ENCODE measurements at places on chromosomes 1 and 21.
A peak's percentile ranks its signal among the peaks of the same experiment; 100 is the strongest.

DNA sequence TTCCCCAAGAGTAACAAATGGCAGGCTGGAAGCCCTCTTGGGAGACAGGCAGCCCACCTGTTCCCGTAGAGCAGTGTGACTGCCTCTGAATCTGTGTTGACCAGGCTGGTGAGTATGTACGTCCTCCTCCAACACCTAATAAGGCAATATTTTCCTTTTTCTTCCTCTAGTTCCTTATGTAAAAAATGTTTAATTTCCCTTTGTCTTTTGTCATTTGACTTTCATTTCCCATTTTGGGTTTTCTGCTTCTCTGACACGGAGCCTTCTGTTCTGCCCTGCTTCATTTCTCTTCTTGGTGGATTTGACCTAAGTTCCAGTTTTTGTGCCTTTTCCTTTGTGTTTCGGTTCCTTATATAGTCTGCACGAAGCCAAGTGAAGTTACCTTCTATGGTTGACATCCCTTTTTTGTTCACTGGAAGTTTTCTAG, 65.8 kb upstream of the ATF3 start:
- no peak for DNase-seq

GRCh38 chr1:64901663-64902062, 64.7 kb downstream of the JAK1 start:
- DNase-seq, result no peak

DNA sequence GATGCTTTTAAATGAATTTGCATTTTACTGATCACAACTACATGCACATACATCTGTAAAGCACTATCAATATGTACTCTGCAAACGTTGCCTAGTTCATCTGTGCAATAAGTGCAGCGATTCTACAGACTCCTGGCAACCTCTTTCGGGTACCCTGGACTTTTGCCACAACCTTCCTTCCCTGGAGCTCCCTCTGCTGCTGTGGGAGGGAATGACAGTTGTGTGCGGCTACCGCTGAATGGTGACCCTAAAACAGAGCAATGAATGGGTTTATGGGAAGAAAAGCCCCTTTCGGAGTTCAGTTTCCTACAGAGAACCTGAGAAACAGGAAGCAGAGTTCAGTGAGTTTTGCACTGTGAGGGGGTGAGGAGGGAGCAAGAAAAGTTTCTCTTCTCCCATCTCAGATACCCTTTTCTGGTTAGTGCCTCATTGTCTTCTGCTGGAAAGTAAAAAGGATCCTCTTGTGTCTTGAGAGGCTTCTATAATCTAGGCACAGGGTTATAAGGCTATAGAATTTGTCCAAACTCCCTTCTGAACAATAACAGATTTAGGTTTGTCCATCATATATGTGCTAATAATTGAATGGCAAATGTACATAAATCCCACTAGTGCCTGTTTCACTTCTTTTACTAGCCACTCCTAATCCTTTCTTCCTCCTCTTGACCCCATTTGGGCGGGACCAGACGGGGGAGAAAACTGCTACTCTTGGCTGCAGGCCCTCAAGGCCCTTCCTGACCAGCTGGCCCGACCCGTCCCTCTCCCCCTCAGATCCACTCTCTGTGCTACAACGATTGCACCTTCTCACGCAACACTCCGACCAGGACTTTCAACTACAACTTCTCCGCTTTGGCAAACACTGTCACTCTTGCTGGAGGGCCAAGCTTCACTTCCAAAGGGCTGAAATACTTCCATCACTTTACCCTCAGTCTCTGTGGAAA, 19.8 kb upstream of the SARS1 start:
- DNase-seq, result peak; percentile 24

DNA sequence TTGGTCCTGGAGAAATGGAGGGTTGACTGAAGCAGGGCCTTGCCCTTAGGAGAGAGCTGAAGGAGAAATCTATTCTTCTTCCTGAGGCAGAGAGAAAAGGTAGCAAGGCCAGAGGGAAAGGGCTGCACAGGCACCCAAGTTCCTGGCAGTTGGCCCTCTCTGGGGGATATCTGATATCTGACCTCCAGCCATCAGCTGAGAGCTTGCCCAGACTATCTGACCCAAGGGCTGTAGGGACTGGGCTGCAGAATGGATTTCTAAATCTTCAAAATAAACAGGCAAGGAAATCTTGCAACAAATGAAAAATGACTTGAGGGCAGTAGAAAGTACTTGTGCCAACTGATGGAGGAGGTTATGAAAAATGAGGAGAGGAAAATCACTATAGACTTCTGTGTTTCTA, 498 bp upstream of the CLCA2 start:
- DNase-seq, result no peak

- no peak for DNase-seq
Measured at GRCh38 chr1:202105571-202106339, 17.0 kb upstream of the GPR37L1 start.

DNA sequence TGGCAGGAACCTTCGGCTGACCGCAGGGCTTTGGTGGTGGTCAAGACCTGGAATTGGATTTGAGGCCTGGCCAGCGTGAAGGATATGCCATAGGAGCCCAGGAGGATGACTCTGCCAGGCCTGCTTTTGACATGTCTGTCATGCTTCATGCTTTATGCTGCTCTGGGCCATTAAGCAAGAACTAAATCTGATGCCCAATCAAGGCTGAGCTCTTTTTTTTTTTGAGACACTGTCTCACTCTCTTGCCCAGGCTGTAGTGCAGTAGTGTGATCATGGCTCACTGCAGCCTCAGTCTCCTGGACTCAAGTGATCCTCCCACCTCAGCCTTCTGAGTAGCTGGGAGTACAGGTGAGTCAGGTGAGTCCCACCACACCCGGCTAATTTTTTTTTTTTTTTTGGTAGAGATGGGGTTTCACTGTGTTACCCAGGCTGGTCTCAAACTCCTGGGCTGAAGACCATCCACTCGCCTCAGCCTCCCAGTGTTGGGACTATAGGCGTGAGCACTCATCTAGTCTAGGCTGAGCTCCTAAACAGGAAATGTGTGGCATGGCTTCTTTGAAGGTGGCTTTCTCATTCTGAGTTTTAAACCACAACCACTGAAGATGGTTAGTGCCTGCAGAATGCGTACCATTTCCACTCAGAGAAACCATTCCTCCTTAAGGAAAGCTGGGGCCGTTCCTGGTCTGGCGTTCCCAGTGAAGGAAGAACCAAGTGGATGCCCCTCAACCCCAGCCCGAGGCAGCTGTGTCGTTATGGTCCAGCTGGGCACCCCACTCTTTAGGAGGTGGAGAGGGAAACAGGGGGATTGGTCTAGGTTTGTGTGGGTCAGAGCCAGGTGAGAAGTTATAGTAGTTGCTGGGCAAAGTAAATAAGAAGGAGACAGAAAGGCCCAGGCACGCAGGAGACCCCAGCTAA, 34.2 kb upstream of the ATP5PO start:
- DNase-seq, result peak; percentile 61

- DNase-seq, result no peak
Measured at GRCh38 chr1:152190589-152190988, 31.6 kb upstream of the RPTN start.

GRCh38 chr1:22613951-22614350, 22.5 kb upstream of the C1QA start:
- DNase-seq, result no peak

DNA sequence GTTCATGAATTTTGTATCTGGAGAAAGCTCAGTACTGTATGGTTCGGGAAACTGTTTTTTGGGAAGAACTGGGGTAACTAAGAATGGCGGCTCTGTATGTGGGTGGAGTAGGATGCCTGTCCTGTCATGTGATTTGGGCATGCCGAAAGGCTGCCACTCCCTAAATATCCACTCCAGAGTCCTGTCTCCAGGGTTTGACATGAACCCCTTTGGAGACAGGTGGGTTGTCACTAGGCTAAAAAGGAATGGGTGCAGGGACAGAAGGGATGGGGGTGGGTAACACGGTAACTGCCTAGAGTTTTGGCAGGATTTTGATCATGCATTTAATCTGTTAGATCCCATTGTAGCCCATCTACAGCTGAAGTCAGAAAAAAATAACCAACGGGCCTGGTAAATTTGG, 150.1 kb downstream of the KCNJ6 start:
- DNase-seq, result no peak

- no peak for DNase-seq
Measured at GRCh38 chr21:42280356-42281180, 34.6 kb downstream of the TFF3 start.

DNA sequence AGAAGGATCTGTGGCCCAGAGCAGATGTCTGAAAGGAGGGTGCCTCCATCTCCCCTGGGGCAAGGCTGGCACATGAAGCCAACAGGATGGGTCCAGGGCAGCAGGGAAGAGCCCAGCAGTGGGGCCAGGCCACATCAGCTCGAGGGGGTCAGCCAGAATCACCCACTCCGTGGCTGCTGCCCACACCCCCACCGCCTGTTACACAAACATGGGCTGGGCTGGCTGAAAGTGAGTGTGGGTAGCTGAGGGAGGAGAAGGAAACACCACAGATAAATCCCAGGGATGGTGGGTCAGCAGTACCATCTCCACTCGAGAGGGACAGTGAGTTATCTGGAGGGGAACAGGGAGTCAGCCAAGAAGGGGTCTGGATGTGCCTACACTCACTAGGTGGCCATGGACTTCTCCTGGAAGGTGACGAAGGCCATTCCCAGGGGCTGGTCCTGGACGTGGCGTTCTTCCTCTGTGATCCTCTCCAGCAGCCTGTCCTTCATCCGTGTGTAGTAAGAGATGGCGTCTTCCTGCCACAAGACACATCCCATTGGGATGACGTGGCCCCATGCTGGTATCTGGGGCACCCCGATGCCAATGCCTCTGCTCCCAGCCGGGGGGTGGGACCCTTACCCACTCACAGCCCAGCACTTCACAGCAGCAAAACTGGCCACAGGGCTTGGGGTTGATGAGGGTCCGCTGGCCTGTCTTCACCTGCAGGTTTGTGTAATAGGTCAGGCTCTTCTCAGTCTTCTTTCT, 20.2 kb downstream of the TMEM63A start:
- DNase-seq, result no peak

GRCh38 chr1:186976700-186977099, 148.0 kb downstream of the PLA2G4A start:
- DNase-seq, result no peak

- no peak for DNase-seq
Measured at GRCh38 chr1:231091831-231092301, 51.8 kb upstream of the FAM89A start.

DNA sequence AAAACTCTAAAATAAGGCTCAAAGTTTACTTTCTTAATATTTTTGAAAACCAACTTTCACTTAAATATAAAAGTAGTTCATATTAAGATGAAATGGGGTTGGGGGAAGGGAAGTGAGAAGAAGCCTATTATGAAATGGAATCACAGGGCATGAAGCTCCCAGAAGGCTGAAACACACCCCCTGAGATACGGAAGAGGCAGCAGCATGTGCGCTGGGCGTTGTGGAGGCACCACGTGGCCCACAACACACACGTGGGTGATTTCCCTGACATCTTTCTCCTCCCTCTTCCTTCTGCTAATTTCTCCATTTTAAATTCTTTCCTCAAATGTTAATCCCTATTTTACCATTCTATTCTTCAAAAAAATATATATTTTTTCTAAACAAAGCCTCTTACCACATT, 35.6 kb upstream of the SEC16B start:
- no peak for DNase-seq

GRCh38 chr1:35223084-35223630, 30.2 kb upstream of the SFPQ start:
- DNase-seq, result no peak

- DNase-seq, result no peak
Measured at GRCh38 chr21:44700101-44701022, 3.4 kb downstream of the KRTAP10-12 start.

- DNase-seq, result no peak
Measured at GRCh38 chr1:233570216-233570615, 43.7 kb upstream of the KCNK1 start.

GRCh38 chr1:44032170-44032790, 1.0 kb upstream of the SLC6A9 start:
- no peak for DNase-seq

DNA sequence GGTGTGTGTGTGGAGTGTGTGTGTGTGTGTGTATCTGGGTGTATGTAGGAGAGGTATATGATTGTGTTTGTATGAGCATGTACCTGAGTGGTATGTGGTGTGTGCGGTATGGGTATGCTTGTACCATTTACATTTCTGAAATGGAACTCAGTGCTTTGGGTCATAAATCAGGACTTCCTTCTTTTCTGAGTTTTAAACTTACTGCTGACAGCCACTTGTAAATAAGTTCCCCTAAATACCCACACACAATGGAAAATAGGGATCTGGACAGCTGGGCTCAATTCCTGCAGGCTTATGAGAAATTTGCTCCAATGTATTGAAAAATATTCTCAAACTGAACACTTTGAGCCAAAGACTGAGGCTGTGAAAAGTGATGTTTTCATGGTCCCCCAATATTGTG, 293.6 kb downstream of the HLX start:
- no peak for DNase-seq

GRCh38 chr1:64948216-64948615, 18.1 kb downstream of the JAK1 start:
- no peak for DNase-seq

DNA sequence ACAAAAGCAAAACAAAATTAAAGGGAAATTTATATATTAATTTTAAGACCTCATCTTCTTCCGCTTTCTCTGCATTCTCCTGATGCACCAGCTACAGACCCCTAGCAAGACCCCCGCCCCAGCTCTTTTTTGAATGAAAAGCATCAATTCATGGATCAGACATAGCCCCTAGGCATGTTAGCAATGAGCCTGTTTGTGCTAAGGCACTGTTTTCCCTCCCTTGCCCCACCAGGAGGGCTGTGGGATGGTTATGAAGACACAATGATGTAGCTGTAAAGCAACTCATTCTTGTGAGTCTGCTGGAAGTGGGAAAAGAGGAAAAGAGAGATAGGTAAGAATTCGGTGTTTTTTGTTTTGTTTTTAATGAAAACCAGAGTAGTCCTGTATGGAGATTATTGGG, 88.5 kb upstream of the ZBTB18 start:
- DNase-seq, result no peak

DNA sequence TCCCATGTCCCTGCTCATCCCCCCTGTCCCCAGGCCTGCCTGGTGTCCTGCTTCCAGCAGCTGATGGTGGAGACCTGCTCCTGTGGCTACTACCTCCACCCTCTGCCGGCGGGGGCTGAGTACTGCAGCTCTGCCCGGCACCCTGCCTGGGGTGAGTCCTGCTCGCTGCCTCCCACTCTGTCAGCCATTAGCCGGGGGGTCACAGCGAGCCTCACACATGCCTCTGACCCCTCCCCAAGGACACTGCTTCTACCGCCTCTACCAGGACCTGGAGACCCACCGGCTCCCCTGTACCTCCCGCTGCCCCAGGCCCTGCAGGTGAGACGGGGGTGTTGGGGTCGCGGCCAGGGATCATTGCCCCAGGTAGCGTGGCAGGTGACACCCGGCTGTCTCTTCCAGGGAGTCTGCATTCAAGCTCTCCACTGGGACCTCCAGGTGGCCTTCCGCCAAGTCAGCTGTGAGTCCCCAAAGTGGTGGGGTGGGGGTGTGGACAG, 10.0 kb downstream of the SCNN1D start:
- DNase-seq, result no peak

DNA sequence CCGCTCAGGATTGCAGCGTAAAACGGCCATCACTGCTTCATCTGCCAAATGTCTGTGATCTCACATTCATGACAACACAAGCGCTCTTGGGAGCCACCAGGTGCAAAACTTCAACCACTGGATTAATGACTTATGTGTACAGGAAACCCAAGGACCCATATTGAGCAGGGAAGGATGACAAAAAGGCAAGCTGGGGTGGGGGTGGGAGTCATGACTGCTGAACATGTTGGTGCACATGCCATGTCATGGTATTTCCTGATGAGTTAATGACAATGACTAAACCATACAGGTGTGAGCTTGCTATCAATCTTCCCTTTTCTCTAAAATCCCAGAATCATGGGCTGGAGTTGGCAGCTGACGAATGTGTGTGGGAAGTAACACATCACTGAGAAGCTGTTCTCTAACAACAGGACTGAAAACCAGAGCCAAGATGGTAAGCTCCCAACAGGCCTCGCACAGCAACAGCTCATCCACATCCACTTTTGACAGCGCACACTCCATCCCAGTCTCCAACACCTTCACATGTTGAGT, 3.1 kb upstream of the SH2D5 start:
- no peak for DNase-seq
